Activated naive CD8-positive, alpha-beta T cell treated with anti-CD3 and anti-CD28 coated beads for 36 hours (primary cell): ENCODE measurements at places on chromosomes 1 and 21. TPM values are rescaled to one million over a fixed set of nuclear protein-coding genes. Genes with fewer than 3 reads are reported as not detected.

Gene PBX1
- 0.04 TPM for total RNA-seq

Gene FCRL6
- total RNA-seq = not detected

GRCh38 chr1:173224949-173225348, 17.8 kb upstream of the TNFSF4 start:
- no peak for DNase-seq

GRCh38 chr1:2213576-2214505, 14.3 kb upstream of the SKI start:
- no peak for DNase-seq

DNA sequence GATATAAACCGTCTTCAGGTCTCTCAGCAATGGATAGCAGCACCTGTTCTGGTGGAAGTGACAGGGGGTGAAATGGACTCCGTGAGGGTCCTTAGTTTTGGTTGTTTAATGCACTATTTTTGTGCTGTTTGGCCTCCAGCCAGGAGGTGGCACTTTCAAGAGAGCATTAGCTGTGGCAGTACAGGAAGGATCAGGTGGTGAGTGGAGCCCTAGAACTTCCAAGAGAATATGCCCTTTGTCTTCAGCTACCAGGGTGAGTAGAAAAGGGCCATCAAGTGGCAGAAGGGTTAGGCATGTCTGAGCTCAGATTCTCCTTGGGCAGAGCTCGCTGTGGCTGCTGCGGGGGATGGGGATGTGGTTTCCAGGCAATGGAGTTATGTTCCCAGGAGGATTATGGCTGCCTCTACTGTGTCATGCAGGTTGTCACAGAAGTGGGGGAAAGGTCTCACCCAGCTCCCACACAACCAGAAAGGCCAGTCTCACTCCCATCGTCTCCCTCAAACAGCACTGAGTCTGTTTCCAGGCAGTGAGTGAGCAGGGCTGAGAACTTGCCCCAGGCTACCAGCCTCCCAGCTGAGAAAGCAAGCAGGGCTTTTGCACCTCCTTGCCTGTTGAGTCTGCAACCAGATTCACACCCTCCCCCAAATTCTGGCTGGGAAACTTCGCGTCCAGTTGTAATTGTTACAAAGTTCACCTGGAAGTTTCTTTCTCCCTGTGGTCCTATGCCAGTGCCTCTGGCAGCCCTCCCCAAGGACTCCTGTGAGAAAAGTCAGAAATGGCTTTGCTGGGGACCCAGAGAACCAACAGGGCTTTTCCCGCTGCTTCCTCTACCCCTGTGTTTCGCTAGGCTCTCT, 39.1 kb upstream of the TTLL7 start:
- no peak for DNase-seq

DNA sequence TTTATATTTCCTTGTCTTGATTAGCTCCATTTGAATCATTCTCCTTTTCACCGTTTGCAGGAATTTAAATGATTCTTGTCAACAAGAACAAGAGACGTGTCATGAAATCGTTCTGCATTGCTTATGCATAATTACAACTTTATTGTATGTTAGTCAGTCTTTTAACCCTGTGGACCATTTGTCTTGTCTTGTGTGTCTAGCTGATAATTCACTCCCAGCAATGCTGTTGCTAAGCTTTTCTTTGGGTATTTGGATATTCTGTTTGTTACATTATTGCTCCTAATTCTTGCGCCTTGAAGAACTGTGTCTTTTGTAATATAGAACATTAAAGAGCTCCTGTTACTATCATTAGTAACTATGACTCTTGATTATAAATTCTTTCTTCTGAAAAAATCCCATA, 311.9 kb downstream of the RYR2 start:
- no peak for DNase-seq

- no peak for DNase-seq
These were observed 364.9 kb downstream of the PRDM2 start for GRCh38 chr1:14064649-14065442.

- peak; percentile 52 for DNase-seq
These were observed 664 bp downstream of the FAM89A start for GRCh38 chr1:231039161-231040018.

- no peak for DNase-seq
These were observed 208.8 kb downstream of the KIF26B start for GRCh38 chr1:245363461-245364200.

- DNase-seq = no peak
These were observed 151.0 kb downstream of the CDC7 start for GRCh38 chr1:91651661-91652071.

DNA sequence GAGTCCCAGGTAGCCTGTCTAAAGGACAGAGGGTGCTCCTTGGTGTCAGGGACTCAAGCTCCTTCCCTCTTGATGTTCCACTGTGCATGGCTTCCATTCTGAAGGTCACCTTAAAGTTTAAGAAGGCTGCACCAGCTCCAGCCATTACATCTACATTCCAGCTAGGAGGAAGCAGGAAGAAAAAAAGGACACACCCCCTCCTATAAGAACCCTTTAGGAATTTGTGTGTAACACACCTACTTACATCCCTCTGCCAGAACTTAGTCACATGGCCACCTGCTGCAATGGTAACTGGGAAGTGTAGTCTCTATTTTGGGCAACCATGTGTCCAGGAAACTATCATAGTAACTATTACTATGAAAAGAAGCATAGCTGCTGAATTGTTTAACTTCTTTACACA, 161.6 kb upstream of the KLHDC7A start:
- no peak for DNase-seq

DNA sequence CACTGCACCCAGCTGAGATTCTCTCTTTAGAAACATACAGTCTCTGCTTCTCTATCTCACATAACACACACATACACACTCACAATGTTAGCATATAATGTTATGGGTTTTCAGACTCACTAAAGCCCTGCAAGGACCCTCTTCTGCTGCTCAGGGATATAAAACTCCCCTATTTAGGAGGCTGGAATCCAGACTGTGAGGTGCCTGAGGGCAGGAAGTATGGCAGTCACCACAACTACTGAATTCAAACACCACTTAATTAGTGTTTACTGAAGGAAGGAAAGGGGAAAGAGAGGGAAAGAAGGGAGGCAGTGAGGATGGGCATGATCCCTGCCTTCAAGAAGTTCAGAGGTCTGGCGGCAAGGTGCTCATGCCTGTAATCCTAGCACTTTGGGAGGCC, 7.8 kb upstream of the CDK18 start:
- DNase-seq = no peak

GRCh38 chr1:41672173-41672572, 187.7 kb upstream of the EDN2 start:
- no peak for DNase-seq

DNA sequence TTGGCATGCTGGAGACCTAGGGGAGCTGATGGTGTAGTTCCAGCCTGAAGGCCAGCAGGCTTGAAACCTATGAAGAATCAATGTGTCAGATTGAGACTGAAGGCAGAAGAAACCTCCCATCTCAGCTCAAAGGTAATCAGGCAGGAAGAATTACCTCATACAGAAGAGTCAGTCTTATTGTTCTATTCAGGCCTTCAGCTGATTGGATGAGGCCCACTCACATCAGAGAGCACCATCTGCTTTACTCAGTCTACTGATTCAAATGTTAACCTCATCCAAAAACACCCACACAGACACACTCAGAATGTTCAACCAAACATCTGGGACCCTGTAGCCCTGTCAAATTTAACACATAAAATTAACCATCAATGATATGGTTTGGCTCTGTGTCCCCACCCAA, 13.7 kb upstream of the CCN1 start:
- DNase-seq = no peak
